K562 (cell line): ENCODE measurements at places on chromosomes 13 and 19. TPM values are rescaled to one million over a fixed set of nuclear protein-coding genes. Genes with fewer than 3 reads are reported as not detected.

The PSG3 gene
- polyA plus RNA-seq: not detected in 2 replicates

The SLC10A2 gene
- polyA plus RNA-seq: not detected in 2 replicates

GRCh38 chr19:10888421-10888866, 17.1 kb downstream of the CARM1 start:
- no peaks in the 10 kb centered on the region; the same call in 1 of the 2 replicates for H3K27me3 ChIP-seq
- H3K27ac ChIP-seq: no peak overlapping the region
- no peak overlapping the region for H3K4me3 ChIP-seq
- peaks cover 16% of the 10 kb centered on the region; the same call in 1 of the 3 replicates for H3K36me3 ChIP-seq
- no peak for DNase-seq

DNA sequence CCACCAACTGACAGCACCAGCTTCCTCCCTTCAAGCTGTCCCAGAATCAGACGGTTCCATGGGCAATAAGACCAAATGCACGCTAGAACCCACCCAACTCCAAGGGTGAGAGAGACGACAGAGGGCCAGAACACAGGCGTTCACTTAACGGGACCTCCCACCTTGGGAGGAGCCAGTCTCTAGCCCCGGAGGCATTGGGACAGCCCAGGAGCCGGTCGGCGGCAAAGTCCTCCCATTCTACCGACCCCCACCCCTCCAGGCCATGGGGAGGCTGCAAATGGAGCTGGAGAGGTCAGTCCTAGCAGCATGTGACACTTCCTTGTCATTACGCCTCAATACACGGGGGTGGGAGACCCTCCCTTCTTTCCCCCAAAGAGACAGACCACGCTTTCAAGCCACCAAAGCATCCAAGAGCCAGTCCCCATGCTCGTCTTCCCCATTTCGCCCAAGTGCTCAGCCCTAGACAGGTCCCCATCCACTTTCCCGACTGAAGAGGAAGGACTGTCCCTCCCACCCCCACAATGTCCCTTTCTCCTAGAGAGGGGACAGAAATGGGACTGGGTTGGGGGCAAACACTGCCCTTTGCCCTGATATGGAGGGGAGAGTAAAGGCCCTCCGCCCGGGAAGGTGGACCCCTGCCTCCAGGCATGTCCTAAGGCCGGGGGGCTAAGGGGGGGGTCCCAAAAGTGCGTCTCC, 964 bp downstream of the KHSRP start:
- peak overlapping the region; percentile 82 for H3K4me3 ChIP-seq
- peak overlapping the region; percentile 70 for H3K27ac ChIP-seq
- peak; percentile 46 for DNase-seq
- peaks cover 43% of the 10 kb centered on the region for H3K4me1 ChIP-seq
- no peaks in the 10 kb centered on the region for H3K27me3 ChIP-seq
- peaks cover 47% of the 10 kb centered on the region for H3K36me3 ChIP-seq

GRCh38 chr19:33214596-33214995, 11.1 kb downstream of the SLC7A10 start:
- no peaks in the 10 kb centered on the region for H3K36me3 ChIP-seq
- H3K4me1 ChIP-seq: peaks cover 12% of the 10 kb centered on the region
- no peak overlapping the region for H3K4me3 ChIP-seq
- peak; percentile 38 for DNase-seq

- H3K4me3 ChIP-seq: no peak overlapping the region
- H3K27ac ChIP-seq: no peak overlapping the region
- no peaks in the 10 kb centered on the region for H3K36me3 ChIP-seq
- H3K27me3 ChIP-seq: peaks cover 32% of the 10 kb centered on the region
- no peak for DNase-seq
These were observed 30.4 kb upstream of the GRTP1 start for GRCh38 chr13:113394339-113394640.
